ENCODE measurements at places on chromosomes 13 and 19.

- no peak for ATAC-seq
These were observed 12.9 kb upstream of the TPT1 start for GRCh38 chr13:45353895-45354294.

- peak; percentile 81 for ATAC-seq
These were observed 61.1 kb upstream of the FAM216B start for GRCh38 chr13:42720113-42720857.

GRCh38 chr13:57673197-57673596, 41.7 kb downstream of the PCDH17 start:
- no peak for ATAC-seq

- no peak for ATAC-seq
These were observed 94.2 kb upstream of the WASF3 start for GRCh38 chr13:26463296-26463695.

- no peak for ATAC-seq
These were observed 79.6 kb upstream of the POMP start for GRCh38 chr13:28579322-28579721.

DNA sequence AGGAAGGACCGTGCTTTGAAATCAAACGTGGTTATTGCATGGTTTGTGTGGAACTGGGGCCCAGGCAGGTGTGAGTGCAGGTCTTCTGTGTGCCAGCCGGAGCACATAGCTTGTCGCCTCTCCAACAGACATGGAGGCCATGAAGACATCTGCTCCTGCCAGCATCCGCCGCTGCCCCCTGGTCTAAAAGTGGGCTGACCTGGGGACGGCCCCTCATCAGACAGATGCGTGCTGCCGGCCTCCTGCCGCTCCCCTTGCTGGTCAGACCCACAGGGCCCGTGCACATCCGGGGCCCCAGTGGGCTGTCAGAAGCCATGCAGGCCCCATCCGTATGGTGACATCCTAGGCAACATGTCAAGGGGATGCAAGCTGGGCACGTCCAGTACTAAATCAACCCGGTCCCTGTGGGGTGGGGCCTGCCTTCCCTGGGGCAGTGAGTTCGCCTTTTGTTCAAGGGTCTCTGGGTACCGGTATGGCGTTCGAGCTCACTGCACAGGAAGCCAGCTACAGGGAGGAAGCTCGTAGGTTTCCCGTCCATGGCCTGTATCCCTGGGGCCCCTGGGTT, 88.0 kb upstream of the MCF2L start:
- ATAC-seq, result no peak

DNA sequence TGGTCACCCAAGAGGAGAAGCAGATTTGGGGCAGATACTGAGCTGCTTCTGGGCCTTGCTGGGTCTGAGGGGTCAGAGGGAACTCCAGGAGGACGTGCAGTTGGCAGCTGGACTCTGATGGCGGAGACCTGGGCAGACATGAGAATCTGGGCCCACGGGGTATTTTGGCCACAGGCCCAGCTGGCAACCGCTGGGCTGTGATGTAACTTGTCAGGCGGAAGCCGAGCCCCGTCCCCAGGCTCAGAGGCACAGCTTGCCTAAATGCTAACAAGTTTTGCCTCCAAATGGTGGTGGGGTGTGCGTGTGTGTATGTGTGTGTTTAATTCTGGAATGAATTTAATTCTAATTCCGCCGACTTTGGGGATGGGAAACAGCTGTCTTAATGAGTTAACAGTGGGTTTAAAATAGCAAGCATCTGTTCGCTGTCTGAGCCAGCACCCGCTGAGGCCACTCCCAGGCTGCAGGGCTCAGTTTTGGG, 11.6 kb downstream of the ZNRF4 start:
- ATAC-seq, result peak; percentile 22

DNA sequence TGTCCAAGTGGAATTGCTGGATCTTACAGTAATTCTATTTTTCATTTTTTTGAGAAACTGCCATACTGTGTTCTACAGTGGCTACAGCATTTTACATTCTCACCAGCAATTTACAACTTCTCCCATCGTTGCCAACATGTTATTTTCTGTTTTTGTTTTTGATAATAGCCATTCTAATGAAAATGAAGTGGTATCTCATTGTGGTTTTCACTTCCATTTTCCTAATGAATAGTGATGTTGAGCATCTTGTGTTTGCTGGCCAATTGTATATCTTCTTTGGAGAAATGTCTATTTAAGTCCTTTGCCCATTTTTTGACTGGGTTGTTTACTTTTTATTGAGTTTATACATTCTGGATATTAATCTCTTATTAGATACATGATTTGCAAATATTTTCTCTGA, 38.6 kb downstream of the KCNRG start:
- ATAC-seq, result no peak

- ATAC-seq, result peak; percentile 70
These were observed 9.1 kb downstream of the LYL1 start for GRCh38 chr19:13093407-13094105.

- no peak for ATAC-seq
These were observed 3.6 kb upstream of the ADAMTSL5 start for GRCh38 chr19:1516395-1516753.
